ENCODE measurements at places on chromosomes 4 and X.

DNA sequence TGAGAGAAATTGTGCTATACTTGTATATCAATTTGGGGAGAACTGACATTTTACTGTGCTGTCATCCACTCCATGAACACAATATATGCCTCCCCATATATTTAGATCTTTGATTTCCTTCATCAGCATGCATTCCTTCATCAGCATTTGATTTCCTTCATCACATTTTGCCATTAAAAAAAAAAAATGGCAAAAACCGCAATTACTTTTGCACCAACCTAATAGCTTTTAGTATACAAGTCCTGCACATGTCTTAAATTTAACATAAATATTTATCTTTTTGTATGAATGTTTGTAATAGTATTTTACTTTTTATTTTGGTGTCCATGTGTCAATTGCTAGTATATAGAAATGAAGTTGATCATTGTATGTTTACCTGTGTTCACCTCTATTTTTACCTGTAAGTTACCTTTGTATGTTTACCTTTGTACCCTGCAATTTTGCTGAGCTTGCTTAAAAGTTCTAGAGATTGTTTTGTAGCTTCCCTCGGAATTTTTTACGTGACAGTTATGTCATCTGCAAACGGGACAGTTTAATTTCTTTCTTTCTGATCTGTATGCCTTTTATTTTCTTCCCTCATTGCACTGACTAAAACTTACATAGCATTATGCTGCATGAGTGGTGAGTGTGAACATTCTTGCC is 86.2 kb downstream of the CPEB2 start:
- DNase-seq = no peak

DNA sequence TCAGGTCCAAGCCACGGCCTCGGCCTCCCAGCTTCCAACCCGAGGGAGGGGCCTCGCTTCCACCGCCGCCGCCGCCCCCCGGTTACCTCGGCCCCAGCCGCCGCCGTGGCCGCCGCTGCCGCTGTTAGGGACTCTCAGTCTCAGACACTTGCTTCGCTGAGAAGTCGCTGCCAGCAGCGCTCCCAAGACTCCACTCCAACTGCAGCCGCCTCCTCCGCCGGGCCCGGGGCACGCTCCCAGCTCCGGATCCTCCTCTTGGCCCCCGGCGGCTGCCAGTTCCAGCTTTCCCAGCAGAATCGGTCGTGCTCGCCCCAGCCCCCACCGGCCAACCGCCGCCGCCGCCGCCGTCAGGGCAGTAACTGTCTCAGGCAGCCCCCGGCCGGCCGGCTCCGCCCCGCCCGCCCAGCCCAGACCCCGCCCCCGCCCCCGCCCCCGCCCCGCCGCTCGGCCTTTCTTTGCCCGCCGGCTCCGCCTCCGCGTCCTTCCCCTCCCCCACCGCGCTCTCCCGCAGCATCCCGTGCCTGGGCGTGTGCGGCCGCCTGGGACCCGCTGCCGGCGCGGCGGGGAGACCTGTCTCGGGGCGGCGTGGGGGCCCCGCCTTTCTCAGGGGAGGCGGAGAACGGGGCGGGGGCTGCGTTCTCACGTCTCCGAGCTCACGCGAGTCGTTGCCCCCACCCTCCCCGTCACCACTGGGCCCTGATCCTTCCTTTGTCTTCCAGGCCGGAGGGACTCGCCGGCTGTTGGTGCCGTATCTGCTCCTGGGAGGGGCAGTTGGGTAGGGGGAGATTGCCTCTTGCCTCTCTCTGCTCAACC is at the start of gene ANKRD50:
ANKRD50 (minus strand) TSS at position 361 of the 813 bp plus-strand sequence. CDS start 2,221 bp downstream, outside the sequence.
- peak; percentile 39 for DNase-seq

DNA sequence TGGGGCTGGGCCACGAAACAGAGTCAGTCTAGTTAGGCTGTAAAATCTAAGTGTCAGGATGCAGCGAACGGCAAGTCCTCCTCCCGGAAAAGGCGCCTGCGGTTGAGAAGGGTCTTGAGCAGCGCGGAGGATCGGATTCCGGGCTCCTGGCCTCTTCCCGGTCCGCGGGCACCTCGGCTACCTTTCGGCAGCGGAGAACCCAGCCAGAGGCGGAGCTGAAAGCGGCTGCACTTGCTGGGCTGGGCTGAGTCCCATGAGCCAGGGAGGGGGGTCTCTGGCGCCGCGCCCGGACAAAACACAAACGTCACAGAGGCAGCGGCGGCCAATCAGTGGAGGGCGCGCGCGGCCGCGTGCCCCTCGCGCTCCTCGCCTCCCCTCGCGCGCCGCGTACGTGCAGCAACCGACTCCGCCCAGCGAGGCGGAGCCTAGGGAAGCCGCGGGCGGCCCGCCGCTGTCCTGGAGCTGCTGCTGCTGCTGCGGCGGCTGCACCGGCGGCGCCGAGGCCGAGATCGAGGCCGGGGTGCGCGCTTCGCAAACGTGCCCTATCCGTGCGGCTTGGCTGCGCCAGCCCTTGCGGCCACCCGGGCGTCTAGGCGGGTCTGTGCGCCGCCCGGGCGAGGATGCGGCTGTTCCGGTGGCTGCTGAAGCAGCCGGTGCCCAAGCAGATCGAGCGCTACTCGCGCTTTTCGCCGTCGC is at the start of gene PDK3:
PDK3 (plus strand) TSS at position 451 of the 696 bp plus-strand sequence; CDS start at position 621, 170 bp downstream.
- peak; percentile 70 for DNase-seq

GRCh38 chrX:9913146-9913433 is 54.1 kb upstream of the CLDN34 start:
- DNase-seq = no peak

DNA sequence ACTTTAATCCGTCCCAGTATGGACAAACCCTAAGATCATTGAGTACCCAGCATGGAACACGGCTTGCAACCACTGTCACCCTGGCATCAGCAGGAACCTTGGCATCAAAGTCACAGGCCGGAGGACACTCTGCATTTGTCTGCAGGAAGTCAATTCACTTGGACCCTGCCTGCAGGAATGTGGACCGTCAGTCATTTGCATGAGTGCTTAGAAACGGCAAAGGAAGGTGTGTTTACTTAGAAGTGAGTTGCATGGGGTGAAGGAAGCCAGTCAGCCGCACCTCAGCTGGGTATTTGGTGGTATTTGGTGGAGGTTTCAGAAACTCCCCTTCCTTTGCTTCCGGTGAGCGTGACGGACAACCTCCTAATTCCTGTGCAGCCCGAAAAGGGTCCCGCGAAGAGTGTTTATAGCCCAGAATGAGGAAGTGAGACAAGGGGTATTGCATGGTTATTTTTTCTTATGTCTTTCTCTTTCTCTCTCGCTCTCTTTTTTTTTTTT is 15.5 kb downstream of the P2RY8 start:
- no peak for DNase-seq

DNA sequence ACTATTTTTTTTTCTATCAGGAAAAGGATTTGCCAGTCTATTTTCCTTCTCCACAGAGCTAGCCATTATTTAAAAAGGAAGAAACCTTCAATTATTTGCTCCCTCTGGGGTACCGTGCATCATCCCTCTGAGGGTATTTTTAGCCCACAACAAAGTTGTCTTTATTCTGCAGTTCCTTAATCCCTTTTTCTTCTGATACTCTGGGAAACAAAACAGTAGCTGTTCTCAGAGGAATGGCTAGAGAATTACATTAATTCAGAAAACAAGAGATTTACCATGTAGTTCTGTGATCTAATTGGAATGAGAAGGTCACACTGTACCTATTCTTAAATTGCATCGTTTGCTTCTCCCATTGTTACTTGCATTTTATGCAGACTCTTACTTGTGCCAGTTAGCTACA is 1056.7 kb downstream of the STIM2 start:
- DNase-seq = no peak

DNA sequence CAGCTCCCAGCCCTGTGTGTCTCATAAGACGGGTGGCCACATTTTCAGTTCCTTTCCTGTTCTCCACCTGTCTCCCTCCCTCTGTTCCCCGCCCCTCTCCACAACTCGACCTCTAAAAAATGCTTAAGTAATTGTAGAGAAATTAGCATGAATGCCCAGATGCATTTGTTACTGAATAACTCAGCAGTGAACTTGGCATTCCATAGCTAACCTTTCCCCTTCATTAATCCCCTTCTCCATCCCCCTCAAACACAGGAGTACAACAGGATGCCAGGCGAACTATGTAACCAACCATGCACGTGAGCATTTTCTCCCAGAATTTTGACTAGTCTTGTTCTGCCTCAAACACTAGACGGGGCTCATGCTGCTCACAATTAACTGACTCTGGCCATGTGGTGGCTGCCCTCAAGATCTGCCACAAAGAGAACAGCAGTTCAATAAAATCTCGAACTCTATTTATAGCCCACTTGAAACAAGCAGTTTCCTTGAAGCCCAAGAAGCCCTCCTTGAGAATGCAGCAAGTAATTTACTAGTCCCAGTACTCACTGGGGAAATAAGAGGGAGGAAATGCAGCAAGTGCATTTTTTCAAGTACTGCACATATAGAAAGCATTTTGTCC is 351.2 kb downstream of the ARHGAP24 start:
- peak; percentile 90 for DNase-seq

DNA sequence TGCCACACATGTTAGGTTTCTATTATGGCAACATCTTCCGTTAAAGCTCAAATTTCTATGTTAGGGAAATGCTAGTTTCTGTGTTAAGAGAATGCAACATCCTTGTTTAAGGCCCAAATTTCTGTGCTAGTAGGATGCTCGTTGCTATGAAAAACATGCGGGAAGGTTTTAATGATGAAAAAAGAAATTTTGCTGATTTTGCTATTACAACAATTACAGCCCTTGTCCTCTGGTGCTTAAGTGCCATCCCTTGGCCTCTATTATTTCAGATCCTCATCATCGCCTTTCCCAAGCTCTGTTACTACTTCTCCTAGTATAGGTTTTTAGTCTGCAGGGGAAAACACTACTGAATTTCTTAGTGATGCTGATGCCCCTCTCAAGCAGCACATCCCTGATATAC is 412.6 kb upstream of the NDST3 start:
- DNase-seq = no peak

DNA sequence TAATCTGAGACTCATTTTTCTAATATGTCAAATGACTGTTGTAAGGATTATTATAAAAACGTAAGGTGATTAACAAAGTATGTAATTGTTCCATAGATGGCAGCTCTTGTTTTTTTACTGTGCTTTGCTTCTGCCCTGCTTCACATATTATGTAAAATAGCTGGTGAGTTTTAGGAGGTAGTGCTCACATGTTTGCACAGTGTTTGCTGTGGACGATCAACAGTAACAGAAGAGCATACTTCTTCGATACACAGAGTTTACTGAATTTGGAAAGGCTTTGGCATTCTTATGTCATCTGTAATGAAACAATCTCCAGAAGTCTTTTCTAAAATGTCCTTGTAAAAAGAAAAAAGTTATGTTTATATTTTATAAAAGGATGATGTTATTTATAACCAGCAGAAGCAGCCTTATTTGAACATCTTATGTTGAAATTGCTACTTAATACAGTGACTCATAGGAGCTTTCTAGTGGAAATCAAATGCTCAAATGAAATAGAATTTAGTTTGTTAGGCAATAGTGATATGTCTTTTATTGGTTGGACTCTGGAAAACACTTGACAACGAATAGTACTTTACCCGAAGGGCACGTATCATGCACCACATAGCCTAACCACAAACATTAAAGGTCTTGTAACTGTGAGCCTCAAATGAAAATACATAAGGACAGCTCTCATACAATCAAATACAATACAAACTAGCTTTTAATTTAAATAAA is 1.9 kb upstream of the MTTP start:
- no peak for DNase-seq

DNA sequence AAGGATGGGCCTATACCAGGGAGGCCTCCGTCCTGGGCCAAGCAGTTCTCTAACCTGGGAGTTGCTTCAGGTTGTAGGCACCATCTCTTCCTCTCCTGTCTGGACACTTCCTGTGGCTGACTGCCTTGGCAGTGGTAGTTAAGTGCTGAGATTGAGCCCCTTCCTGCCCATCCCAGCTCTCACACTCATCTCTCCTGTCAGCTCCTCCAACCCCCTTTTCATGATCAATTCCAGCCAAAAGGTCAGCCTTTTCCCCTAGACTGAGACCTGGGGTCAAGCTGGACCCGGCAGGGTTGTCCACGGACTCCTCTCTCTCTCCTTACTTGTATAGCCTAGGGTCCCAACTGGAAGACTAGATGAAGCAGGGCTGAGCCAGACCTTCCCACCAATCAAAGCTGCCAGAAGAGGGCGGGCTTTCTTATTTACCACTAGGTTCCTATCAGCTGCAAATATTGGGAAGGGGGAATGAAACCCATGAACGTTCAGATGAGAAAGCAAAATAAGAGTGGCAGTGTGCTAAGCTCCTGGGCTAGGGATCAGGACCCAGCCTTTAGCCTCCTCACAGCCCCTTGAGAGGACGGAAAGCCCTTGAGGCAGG is 34.5 kb downstream of the KDM5C start:
- DNase-seq = no peak

- DNase-seq = no peak
These were observed 357.9 kb downstream of the UNC5C start for GRCh38 chr4:95190751-95191436.

DNA sequence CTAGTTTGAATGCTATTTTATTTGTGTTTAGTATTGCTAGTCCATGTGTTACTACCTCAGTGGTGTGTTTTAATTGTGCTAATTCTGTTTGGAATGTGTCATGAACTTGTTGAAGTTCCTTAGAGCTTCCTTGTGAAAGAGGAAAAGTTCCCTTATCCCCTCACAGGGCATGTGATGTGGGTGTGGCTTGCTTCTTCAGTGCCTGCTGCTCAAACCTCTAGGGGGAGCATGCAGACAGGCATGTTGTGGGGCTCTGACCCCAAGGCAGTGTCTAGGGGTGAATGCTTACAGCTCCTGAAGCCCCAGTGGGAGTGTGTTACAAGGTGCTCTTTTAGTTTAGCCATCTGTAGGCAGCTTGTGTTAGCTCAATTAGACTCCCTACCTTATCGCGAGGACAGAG is 86.5 kb downstream of the MAGED4 start:
- no peak for DNase-seq

- no peak for DNase-seq
These were observed 33.2 kb downstream of the NBDY start for GRCh38 chrX:56762220-56762619.

DNA sequence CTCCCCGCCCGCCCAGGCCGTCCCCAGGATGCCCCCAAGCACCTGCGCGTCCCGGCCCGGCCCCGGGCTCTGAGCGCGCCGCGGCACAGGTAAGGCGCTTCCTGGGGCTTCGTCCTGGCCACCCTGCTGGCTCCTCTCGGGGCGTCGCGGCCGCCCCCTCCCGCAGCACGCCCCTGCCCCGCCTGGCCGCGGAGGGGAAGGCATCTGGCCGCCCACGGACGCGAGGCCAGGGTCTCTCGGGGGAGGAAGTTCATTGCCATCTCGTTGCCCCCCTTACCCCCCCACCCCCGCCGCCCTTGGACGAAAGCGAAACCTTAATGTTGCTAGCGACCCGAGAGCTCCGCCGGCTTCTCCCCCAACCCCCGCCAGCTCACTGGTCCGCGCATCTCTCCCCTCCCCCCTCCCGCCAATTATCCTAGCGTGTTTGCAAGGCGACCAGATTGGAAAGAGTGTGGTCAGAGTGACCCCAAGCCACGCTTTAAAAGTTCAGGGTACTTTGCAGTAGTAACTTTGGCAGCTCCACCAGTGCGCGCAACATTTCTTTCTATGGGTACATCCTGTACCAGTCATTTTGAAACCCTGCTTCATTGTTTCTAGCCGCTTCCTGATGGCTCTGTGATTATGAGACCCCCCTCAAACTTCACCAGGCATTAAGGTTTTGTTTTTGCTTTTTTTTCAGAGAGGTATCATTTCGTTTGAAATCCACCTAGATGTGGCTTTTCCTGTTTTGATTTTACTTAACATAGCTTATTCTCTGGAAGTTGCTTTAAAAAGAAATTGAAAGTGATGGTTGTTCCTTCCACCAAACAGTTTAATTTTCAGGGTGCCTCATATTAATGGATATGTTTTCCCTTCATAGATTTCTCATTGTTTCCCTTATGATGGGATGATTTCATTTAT is 626 bp downstream of the TBC1D1 start:
- no peak for DNase-seq

GRCh38 chrX:41970419-41970818 is 47.1 kb upstream of the CASK start:
- DNase-seq = no peak

GRCh38 chrX:118862091-118862490 is 38.5 kb downstream of the ZCCHC12 start:
- no peak for DNase-seq

Measured in NCI-H524 treated with DMSO at 0.1 percent for 48 hours (cell line).